B cell (primary cell): ENCODE measurements at places on chromosomes 2 and 18. TPM values are rescaled to one million over a fixed set of nuclear protein-coding genes. Genes with fewer than 3 reads are reported as not detected.

UGT1A4 gene
- total RNA-seq: not detected in 2 replicates

GRCh38 chr2:14790041-14790640 is 157.6 kb downstream of the LRATD1 start:
- no peaks in the 10 kb centered on the region for H3K36me3 ChIP-seq
- H3K27me3 ChIP-seq: no peaks in the 10 kb centered on the region
- no peak for DNase-seq

DNA sequence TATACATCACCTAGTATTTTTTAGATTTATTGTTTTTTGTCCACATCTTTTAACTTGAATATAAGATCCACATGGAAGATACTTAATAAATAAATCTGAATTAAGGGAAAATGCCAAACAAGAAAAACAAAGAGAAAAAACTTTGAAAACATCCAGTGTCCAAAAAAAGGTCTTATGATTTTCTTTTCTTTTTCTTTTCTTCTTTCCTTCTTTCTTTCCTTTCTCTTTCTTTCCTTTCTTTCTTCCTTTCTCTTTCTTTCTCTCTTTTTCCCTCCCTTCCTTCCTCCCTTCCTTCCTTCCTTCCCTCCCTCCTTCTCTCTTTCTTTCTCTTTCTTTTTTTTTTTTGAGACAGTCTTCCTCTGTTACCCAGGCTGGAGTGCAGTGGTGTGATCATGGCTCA is 29.6 kb upstream of the WIPF1 start:
- H3K27ac ChIP-seq: no peak overlapping the region
- DNase-seq: no peak
- no peak overlapping the region for H3K4me3 ChIP-seq
- peaks cover 67% of the 10 kb centered on the region for H3K4me1 ChIP-seq

TCF23 gene
- 0.10 TPM in 1 of 2 replicates, not detected in the other for total RNA-seq

- peaks cover 36% of the 10 kb centered on the region for H3K4me1 ChIP-seq
- no peaks in the 10 kb centered on the region for H3K36me3 ChIP-seq
- DNase-seq: no peak
- H3K27me3 ChIP-seq: no peaks in the 10 kb centered on the region
- H3K4me3 ChIP-seq: peak overlapping the region; percentile 86
- H3K27ac ChIP-seq: peak overlapping the region; percentile 99
Measured at GRCh38 chr2:207163053-207163755, 2.5 kb downstream of the KLF7 start.

DNA sequence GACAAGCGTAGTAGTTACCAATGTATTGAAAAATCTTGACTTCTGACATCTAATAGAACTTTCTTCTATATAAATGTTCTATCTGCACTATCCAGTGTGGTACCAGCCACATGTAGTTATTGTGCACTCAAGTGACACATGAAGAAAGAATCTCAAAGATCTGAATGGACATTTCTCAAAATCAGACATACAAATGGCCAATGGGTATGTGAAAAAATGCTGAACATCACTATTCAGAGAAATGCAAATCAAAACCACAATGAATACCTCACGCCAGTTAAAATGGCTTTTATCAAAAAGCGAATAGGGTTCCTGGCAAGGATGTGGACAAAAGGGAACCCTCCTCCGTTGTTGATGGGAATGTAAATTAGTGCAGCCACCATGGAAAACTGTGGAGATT is 37.5 kb upstream of the SMCHD1 start:
- no peaks in the 10 kb centered on the region for H3K36me3 ChIP-seq
- DNase-seq: no peak
- H3K4me1 ChIP-seq: no peaks in the 10 kb centered on the region
- no peak overlapping the region for H3K27ac ChIP-seq
- H3K4me3 ChIP-seq: no peak overlapping the region
- no peaks in the 10 kb centered on the region for H3K27me3 ChIP-seq

GRCh38 chr2:30149976-30150375 is 3.2 kb downstream of the YPEL5 start:
- peak overlapping the region; percentile 24 for H3K4me3 ChIP-seq
- H3K27me3 ChIP-seq: no peaks in the 10 kb centered on the region
- H3K4me1 ChIP-seq: peaks cover 39% of the 10 kb centered on the region
- H3K36me3 ChIP-seq: peaks cover 11% of the 10 kb centered on the region
- peak overlapping the region; percentile 99 for H3K27ac ChIP-seq

- no peaks in the 10 kb centered on the region for H3K36me3 ChIP-seq
- H3K4me3 ChIP-seq: no peak overlapping the region
- H3K27me3 ChIP-seq: no peaks in the 10 kb centered on the region
- no peak overlapping the region for H3K27ac ChIP-seq
Measured at GRCh38 chr2:219352448-219353023, 20.0 kb upstream of the RESP18 start.

MAP3K19 gene
- total RNA-seq: not detected in 2 replicates

DNA sequence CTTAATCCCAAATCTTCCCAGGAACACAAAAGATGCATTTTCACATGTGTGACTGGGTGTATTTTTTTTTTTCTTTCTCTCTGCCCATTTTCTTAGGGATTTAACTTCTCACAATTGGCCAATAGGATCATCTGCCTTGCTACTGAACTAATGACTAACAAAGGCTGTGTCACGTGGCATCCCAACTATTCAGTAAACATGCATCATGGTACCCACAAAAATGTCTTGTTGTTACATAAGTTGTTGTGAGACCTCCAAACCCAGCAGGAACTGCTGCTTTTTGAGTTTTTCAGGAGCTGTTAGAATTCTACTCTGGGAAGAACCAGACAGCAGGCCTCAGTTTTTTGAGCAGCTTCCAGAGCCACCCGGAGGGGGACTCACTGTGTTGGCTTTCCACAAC is 31.9 kb downstream of the GAD1 start:
- no peaks in the 10 kb centered on the region for H3K4me1 ChIP-seq
- no peaks in the 10 kb centered on the region for H3K36me3 ChIP-seq
- no peak for DNase-seq
- no peaks in the 10 kb centered on the region for H3K27me3 ChIP-seq

GRCh38 chr2:220120041-220120440 is 492.6 kb downstream of the SLC4A3 start:
- no peaks in the 10 kb centered on the region for H3K4me1 ChIP-seq
- no peaks in the 10 kb centered on the region for H3K27me3 ChIP-seq
- no peak overlapping the region for H3K4me3 ChIP-seq
- no peaks in the 10 kb centered on the region for H3K36me3 ChIP-seq
- DNase-seq: no peak

CCDC141 gene
- total RNA-seq: 42.1 and 47.5 TPM in 2 replicates

- no peak overlapping the region for H3K4me3 ChIP-seq
- no peak overlapping the region for H3K27ac ChIP-seq
- no peak for DNase-seq
- no peaks in the 10 kb centered on the region for H3K27me3 ChIP-seq
- H3K36me3 ChIP-seq: no peaks in the 10 kb centered on the region
Measured at GRCh38 chr2:188865681-188866080, 108.5 kb upstream of the COL3A1 start.

DNA sequence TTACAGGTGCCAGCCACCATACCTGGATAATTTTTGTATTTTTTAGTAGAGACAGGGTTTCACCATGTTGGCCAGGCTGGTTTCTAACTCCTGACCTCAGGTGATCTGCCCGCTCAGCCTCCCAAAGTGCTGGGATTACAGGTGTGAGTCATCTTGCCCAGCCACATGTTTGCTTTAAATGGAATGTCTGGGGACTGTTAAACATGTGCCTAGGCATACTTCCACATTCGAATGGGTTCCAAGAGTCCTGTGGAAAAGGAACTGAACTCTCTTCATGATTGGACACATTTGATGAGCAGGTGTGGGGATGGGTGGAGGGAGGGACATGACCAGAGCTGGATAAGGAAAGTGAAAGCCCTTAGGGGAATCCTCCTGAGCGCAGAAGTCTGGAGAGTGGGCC is 58.4 kb upstream of the GREB1L start:
- H3K27ac ChIP-seq: no peak overlapping the region
- no peaks in the 10 kb centered on the region for H3K4me1 ChIP-seq
- no peaks in the 10 kb centered on the region for H3K36me3 ChIP-seq
- no peaks in the 10 kb centered on the region for H3K27me3 ChIP-seq
- H3K4me3 ChIP-seq: no peak overlapping the region
- DNase-seq: no peak

- no peak for DNase-seq
- no peaks in the 10 kb centered on the region for H3K27me3 ChIP-seq
- H3K4me1 ChIP-seq: no peaks in the 10 kb centered on the region
- H3K36me3 ChIP-seq: no peaks in the 10 kb centered on the region
Measured at GRCh38 chr2:116987447-116987846, 827.0 kb upstream of the DDX18 start.

DNA sequence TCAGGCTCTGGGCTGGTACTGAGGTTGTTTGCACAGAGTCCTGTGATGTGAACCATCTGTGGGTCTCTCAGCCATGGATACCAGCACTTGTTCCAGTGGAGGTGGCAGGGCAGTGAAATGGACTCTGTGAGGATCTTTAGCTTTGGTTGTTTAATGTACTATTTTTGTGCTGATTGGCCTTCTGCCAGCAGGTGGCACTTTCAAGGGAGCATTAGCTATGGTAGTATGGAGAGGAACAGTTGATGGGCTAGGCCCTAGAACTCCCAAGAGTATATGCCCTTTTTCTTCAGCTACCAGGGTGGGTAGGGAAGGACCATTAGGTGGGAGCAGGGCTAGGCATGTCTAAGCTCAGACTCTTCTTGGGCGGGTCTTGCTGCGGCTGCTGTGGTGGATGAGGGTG is 257.0 kb upstream of the GYPC start:
- no peaks in the 10 kb centered on the region for H3K4me1 ChIP-seq
- no peaks in the 10 kb centered on the region for H3K27me3 ChIP-seq
- H3K27ac ChIP-seq: no peak overlapping the region

CTLA4 gene
- total RNA-seq: 0.30 and 1.1 TPM in 2 replicates

ALPP gene
- not detected in 2 replicates for total RNA-seq

DNA sequence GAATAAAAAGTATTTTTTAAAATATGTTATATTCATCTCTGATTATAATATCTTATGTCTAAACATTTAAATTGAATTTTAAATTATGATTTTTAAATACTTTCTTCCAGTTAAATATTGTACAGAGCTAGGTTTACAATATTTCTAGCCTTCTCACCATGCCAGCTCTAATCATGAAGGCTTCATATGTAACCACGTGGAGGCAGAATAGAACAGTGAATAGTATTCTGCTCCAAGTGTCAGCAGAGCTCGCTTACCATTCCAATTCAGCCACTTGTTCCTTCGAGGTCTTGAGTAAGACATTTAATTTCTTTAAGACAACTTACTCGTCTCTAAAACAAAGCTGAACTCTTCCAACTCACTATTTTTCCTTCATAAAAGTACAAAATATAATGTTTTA is 871.8 kb downstream of the SUCLG1 start:
- no peak overlapping the region for H3K4me3 ChIP-seq
- no peak overlapping the region for H3K27ac ChIP-seq
- H3K27me3 ChIP-seq: no peaks in the 10 kb centered on the region
- no peaks in the 10 kb centered on the region for H3K4me1 ChIP-seq
- DNase-seq: no peak

DNA sequence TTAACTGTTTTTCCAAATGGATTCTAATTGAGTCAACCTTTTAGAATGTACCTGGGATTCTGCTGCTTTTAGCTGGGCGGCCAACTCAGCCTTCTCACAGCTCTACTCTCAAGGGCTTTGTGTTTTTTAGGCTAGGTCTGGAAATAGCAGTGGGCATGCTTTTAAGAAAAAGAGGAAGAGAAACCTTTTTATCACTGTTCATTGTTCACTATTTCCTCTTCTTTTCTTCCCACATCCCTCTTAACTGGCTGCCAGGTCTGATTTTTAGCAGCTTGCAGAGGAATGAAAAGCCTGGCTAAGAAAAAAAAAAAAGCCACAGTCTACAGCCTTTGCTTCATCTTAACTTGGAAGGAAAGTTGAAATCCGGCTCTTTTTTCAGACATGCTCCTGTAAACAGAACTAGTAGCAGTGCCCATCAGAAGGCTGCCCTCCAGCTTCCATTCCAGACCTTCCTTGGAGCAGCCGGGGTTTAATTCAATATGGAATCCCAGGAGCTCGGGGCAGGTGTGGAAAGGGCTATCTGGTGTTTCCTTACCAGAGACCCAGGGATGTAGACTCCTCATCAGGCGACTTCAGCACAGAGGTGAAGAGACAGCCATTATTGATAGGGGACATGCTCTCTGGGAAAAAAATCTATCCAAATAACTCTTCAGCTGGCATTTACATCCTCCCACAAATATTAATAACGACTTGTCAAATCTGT is 230.7 kb downstream of the MYO3B start:
- H3K27ac ChIP-seq: no peak overlapping the region
- no peaks in the 10 kb centered on the region for H3K36me3 ChIP-seq
- no peak overlapping the region for H3K4me3 ChIP-seq

DNA sequence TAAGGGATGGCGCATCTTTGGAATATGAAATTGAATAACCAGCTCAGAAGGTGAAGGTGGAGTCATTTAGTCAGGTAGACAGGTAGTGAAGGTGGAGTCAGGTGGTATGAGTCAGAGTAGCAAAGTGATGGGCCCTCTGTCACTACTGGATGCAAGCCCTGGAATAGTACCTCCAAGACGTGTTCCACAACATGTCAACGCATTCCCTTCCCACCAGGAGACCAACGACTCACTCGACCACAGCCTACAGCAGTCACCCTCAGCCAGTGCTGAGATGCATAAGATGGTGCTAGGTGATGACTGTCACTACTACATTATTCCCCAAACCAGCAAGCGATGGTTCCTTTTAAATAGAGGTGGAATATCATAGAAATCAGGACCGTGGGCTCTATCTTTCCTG is 6.8 kb downstream of the CPLX4 start:
- H3K27ac ChIP-seq: no peak overlapping the region
- H3K36me3 ChIP-seq: no peaks in the 10 kb centered on the region
- peaks cover 10% of the 10 kb centered on the region for H3K4me1 ChIP-seq
- H3K27me3 ChIP-seq: peaks cover 17% of the 10 kb centered on the region

DNA sequence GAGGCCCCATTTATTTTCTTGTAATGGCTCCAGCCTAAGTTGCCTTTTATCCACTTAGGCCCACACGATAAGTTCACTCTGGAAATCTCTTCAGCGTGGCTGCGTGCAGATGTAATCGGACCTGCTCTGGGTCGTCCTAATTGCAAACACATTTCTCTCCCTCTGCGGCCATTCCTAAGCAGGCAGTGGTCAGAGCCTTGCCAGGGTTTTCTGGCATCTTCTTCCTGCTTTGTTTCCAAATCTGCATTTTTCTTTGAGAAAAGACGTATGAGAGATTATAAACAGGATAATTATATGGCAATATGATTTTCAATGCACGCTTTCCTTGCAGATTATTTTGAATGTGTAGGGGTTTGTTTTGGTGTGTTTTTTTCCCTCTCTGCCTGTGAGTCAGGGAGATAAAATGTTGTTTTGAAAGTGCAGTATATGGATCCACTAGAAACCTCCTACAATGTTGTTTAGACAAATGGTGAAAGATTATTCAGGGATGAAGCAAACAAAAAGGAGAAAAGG is 239.4 kb upstream of the TANK start:
- no peaks in the 10 kb centered on the region for H3K4me1 ChIP-seq
- DNase-seq: no peak
- H3K36me3 ChIP-seq: no peaks in the 10 kb centered on the region
- no peak overlapping the region for H3K27ac ChIP-seq
- H3K4me3 ChIP-seq: no peak overlapping the region
- H3K27me3 ChIP-seq: no peaks in the 10 kb centered on the region
